Femur (tissue), 1 donor: ENCODE measurements at places on chromosomes 16 and 17.

- DNase-seq = peak; percentile 83
Observed at GRCh38 chr16:85514295-85514597, 98.9 kb upstream of the GSE1 start.

DNA sequence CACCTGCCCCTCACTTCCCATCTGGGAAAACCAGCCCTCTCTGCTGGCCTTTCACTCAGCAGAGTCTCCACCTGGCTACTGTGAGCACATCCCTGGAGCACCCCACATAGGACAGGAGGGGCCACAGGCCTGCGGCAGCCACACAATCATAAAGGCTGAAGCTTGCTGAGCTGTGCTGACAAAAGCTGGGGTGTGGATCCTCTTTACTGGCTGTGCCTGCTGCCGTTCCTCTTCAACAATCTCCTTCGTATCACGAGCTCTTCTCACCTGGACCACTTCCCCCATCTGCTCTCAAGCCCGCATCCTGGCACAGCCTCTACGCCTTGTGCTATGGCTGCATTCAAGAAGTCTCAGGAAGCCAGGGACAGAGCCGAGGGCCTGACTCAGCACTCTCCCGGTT, 86.1 kb downstream of the ZNF778 start:
- DNase-seq = no peak

GRCh38 chr16:54040975-54041374, 245.6 kb downstream of the IRX3 start:
- DNase-seq = no peak

- peak; percentile 70 for DNase-seq
Observed at GRCh38 chr16:27977966-27978365, 85.5 kb downstream of the GSG1L start.

- no peak for DNase-seq
Observed at GRCh38 chr16:87389245-87389644, 2.9 kb upstream of the MAP1LC3B start.

DNA sequence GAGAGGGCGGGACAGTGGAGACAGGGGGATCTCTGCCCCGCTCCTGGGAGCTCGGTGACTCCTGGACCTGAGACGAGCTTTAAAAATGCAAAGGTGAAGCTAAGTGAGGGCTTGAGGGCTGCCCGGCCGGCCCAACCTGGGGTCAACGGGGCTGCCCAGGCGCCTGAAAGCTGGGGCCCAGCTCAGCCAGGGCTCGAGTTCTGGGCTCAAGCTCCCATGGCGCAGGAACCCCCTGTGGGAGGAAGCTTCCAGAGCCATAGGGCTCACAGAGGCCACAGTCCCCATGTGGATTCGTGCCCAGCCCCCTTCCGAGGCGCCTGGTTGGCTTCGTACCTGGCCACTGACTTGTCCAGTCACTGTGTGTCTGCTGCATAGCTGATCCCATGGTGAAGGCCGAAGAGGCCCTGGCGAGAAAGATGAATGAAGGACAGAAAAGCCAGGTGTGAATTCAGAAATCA, 75.8 kb upstream of the GSE1 start:
- DNase-seq = no peak

- peak; percentile 73 for DNase-seq
Observed at GRCh38 chr16:28011971-28012445, 51.5 kb downstream of the GSG1L start.

- no peak for DNase-seq
Observed at GRCh38 chr17:45780921-45781320, 3.2 kb upstream of the CRHR1 start.

GRCh38 chr17:46158323-46159296, 34.6 kb downstream of the KANSL1 start:
- no peak for DNase-seq

DNA sequence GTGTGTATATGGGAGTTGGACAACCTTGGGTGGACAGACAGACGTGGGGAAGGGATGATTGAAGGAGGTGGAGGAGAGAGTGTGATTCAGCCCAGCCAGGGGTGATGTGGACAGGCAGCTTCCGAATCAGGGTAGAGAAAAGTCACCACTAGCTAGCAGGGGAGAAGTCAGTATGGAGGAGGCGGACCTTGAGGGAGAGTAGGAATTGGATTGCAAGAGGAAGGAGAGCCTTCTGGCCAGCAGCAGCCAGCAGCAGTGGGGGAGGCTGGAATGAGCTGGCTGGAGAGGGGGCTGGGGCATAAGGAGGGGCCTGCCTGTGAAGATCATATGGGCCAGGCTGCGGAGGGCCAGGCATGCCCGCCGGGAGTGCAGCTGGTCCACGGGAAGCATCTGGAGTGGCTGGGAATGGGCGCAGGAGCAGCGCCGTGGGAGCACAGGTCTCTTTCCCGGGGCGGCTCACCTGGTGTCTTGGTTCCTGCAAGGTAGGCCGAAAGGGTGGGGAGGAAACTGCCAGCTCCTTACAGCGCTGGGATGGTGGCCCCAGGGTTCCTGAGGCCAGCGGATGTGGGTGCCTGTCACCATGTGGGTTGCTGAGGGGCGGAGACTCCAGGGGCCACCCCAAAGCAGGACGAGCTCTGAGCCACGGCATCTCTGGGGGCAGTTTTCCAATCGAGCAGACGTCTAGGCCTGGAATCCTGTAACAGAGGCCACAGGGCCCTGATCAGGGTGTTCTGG, 235.3 kb downstream of the SEC14L1 start:
- DNase-seq = peak; percentile 74

DNA sequence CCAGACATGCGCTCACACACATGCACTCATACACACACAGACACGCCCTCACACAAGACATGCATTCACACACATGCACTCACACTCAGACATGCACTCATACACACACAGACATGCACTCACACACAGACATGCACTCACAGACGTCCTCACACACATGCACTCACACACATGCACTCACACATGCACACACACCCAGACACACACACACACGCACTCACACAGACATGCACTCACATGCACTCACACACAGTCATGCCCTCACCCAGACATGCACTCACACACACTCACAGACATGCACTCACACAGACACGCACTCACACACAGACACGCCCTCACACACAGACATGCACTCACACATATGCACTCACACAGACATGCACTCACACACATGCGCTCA, 2.1 kb upstream of the ZNF469 start:
- DNase-seq = no peak

DNA sequence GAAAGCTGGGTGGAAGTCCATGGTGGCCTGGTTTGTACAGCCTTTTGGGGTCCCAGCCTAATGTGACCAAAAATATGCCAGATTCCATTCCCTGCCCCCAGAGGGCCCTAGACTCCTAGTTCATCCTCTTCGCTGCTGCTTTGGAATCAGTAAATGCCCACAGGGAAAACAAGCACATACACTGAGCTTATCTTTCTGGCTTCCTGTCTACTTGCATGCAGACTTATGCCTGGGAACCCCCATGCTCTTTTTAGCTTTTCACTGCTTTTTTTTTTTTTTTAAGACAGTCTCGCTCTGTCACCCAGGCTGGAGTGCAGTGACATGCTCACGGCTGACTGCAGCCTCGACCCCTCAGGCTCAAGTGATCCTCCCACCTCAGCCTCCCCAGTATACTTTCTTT, 6.2 kb upstream of the CD300LG start:
- no peak for DNase-seq

GRCh38 chr17:16474012-16474725, 17.8 kb downstream of the LRRC75A start:
- DNase-seq = no peak

- no peak for DNase-seq
Observed at GRCh38 chr17:64442541-64442971, 6.4 kb upstream of the MILR1 start.

- DNase-seq = no peak
Observed at GRCh38 chr17:6818938-6819337, 12.6 kb downstream of the TEKT1 start.

DNA sequence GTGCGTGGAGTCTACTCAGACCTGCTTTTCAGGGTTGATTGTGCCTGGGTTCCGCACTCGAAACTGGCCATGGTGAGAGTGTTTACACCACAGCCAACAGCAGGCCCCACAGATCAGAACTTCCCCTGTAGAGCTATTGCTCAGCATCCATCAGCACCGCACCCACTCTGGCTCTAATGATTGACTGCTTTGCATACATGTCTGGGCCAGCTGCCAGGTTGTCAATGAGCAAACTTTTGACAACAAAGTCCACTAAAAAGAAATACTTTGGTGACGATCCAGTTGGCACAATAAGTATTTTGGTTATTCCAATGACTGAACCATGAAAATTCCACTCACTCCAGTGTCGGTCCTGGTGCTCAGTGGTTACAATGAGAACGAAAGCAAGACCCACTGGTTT, 190.7 kb downstream of the FOXL1 start:
- no peak for DNase-seq

DNA sequence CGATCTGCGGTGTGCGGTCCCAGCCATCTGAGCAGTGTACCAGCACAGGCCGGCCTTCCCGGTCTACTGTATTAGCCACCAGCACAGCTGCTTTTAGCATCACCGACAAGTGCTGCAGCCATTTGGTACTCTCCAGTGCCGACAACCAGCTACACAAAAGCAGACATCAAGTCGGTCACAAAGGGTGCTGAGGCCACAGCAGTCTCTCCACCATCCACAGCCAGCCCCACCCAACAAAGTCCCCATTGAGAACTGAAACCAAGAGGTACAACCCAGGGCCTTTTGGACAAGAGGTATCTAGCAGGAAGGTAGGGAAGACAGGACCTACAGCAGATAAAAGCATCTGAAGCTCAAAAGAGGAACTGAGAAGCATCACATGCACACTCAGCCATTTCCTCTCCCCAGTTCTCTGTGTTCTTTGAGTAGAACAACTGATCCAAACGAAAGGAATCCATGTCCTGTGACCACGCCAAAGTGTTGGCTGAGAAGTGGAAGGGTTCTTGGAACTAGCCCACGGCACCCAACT, 9.5 kb downstream of the MTMR4 start:
- DNase-seq = no peak

DNA sequence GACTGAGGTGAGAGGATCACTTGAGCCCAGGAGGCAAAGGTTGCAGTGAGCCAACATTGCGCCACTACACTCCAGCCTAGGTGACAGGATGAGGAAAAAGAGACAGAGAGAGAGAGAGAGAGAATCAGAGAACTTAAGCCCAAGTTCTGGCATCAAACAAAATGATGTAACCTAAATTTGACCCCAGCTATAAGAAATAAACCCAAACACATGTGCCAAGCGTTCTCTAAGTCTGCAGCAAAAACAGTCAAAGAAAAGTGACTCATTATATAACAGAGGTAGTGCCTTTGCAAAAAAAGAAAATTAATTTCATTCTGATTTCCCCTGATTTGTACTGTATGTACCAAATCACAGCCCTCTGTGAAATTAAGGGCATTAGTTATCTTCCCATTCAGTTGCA, 89.5 kb downstream of the CDH11 start:
- DNase-seq = no peak
